ENCODE measurements at places on chromosomes 13 and 19.

- DNase-seq: no peak
Measured at GRCh38 chr13:48043789-48044503, 6.4 kb downstream of the NUDT15 start.

DNA sequence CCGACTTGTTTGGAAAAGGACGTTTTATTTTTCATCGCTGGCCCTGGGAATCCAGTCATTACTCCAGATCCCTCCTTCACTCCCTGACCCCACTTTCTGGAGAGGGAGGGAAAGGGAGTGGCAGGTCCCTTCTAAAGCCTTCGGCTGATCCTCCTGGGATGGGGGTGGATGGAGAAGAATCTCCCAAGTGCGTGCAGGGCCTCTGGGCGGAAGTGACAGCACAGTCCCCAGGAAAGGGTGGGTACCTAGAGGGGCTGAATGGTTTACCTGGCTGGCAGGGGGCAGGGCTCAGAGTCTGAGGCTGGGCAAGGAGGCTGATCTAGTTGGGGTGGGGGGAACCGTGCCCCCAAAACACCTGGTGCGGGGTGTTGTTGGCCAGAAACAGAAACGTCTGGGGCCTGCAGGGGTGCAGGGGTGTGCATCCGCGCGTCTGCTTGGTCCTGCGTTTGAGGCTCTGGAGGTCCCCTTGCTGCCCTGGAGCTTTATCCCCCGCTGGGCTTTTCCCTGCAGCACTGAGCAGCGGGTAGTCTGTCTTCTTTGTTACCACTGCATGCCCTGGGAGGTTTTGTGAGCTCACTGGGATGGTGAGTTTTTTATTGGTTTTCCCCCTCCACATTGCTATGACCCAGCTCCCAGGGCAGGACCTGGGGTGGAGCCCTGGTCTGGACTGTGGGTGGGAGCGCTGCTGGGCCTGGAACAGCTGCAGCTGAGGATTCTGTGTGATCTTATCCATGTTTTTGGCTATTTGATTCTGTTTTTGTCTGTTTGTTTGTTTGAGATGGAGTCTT, 3.0 kb upstream of the ZNF628 start:
- no peak for DNase-seq

DNA sequence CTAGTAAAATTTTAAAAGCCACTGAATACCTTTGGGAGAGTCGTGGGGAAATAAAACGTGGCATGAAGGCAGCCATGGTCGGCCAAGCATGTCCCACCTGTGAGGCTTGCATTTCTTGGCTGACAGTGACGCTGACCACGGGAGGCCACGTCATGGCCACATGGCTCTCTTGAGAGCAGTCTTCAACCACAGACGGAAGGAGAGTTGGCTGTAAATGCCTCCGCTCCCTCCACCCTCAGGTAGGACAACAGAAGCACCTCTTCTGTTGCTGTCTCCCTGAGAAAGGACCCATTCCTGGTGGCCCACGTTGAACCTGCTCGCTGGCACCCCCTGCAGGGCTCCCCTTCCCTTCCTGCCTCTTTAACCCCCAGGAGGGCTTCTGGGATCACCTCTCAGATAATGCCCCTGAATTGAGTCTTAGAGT, 10.6 kb upstream of the LRRC25 start:
- DNase-seq: no peak

- DNase-seq: no peak
Measured at GRCh38 chr19:20367811-20368294, 197.7 kb downstream of the ZNF737 start.

- DNase-seq: no peak
Measured at GRCh38 chr19:5094768-5095567, 126.1 kb downstream of the KDM4B start.

- DNase-seq: no peak
Measured at GRCh38 chr13:78632996-78633395, 26.0 kb downstream of the OBI1 start.

DNA sequence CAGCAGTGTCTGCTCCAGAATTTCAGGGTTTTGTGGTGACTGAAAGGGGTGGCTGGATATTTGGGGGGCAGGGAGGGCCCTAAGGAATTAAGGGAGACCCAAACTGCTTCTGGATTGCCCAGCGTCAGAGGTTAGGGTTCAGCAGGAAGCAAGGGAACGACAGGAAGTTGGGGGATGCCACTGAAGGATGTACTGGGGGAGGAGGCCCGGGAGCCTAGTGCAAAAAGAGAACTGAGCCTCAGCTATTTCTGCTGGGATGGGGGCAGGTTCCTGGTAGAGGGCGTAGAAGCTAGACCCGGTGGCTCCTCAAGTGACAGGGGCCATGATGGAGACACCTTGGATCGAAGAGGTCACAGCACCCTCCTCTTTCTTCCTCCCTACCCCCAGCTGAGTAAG, 1.1 kb downstream of the CYP2S1 start:
- no peak for DNase-seq

DNA sequence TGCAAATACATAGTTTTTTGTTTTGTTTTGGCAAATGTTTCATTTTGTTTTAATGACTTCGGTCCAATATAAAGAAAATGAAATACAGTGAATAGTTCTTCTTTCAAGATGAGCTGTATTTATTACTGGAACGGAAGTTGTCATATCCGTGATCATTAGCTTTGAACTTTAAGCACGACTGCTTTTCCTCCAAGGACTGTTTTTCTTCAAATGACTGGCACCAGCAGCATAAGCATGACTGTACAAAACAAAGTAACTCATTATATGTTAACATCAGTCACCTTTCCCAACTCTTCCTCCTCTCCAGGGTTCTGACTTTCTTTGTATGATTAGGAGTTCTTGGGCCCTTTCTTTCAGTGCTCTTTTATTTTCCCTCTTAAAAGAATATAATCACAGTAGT, 20.5 kb downstream of the EDNRB start:
- no peak for DNase-seq

DNA sequence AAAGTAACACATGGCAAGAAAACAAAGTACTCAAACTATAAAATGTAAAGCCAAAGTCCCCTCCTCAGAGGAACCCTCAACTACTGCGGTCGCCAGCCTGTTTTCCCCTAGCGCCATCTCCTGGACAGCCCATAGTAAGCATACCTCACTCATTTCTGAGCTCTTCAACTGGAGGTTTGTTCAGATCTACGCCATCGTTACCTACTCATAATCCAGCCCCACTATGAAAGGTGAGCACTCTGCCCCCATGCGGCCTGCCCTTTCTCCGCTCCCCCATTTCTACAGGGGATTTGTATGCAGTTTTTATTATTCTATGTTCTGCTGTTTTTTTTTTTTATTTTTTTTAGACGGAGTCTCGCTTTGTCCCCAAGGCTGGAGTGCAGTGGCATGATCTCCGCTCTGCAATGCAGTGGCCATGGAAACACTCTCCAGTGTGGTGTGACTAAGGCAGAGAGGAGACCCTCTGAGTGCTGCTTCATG, 26.2 kb downstream of the OPA3 start:
- DNase-seq: peak; percentile 38

GRCh38 chr19:51148580-51148979, 6.5 kb downstream of the SIGLEC7 start:
- no peak for DNase-seq

DNA sequence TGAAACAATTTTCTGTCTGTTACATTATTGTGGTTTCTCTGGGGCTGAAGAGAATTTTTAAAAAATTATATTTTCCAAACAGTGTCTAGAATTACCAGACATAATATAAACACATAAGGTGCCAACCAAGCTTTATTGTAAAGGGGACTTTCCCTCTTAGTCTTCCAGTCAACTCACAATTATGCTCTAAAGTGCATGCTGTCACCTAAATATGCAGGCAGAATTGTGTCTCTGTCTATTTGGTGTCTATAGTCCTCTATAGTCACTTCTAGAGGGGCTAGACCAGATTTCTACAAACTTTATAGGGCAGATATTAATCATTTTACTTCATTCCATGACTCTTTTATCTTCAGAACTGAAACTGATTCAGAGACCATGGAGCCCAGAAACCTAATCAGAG, 12.8 kb downstream of the ZNF254 start:
- no peak for DNase-seq

DNA sequence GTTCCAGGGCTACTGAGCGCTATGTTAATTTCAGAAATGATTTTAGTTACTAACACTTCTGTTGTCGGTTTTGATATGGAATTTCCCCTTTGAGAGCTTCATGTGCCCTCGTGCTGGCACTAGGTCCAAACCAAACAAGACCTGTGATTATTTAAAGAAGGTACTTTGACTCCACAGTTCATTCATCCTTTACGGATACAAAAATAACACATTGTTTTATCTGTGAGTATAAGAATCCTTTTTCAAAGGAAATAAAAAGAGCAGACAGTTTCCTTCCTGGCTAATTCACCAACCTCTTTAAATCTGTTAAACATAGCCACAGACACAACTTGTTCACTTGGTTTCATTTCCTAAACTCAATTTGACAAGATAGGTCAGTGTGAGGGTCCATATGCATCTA, 141.2 kb downstream of the FLT1 start:
- DNase-seq: no peak
